ENCODE measurements at places on chromosomes 2 and 18. TPM values are rescaled to one million over a fixed set of nuclear protein-coding genes. Genes with fewer than 3 reads are reported as not detected.

The C2orf80 gene
- not detected for total RNA-seq

The GPR75 gene
- 2.8 TPM for total RNA-seq

The IGFBP5 gene
- 2.9 TPM for total RNA-seq

The RNF152 gene
- total RNA-seq: 4.2 TPM

The PPM1G gene
- total RNA-seq: 197 TPM

Data from Daoy (cell line).